Amygdala (tissue), 56 donors: ENCODE measurements at places on chromosomes 3 and 15.
A peak's percentile ranks its signal among the peaks of the same experiment; 100 is the strongest.

DNA sequence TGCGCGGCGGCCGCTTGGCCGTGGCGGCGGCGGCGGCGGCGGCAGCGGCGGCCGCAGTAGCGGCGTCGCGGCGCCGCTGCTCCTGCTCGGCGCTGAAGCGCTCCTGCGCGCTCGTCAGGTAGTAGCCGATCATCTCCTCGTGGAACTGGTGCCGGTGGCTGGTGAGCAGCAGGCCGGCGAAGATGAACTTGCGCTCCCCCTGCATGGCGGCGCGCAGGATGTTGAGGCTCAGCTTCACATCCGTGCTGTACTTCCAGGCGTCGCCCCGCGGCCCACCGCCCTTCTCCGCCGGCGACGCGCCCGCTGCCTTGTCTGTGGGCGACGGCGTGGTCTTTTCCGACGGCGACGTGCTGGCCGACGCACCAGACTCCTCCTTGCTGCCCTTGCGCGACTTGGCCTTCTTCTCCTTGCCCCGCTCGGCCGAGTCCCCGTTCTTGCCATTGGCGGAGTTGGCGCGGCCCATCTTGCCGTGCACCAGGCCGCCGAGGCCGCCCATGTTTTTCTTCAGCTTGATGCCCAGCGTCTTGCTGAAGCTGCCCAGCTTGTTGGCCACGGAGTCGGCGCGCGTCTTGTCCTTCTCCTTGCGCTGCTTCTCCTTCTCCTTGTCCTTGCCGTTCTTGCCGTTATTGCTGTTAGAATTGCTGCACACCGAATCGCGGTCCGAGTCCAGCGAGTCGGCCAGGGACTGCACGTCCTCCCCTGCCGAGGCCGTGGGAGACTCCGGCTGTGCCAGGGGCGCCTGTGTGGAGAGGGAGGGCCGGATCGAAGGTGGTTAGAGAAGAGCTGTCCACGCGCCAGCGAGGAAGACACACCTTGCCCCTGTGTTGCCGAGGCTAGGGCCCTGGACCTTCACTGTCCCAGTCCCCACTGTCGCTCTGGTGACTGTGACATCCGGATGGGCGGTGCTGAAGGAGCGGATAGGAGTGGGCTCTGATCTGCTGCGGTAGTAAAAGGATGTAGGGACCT, 157.6 kb downstream of the KLF13 start:
- no peak for DNase-seq

GRCh38 chr15:85044251-85044853, 62.7 kb downstream of the PDE8A start:
- peak; percentile 32 for DNase-seq

DNA sequence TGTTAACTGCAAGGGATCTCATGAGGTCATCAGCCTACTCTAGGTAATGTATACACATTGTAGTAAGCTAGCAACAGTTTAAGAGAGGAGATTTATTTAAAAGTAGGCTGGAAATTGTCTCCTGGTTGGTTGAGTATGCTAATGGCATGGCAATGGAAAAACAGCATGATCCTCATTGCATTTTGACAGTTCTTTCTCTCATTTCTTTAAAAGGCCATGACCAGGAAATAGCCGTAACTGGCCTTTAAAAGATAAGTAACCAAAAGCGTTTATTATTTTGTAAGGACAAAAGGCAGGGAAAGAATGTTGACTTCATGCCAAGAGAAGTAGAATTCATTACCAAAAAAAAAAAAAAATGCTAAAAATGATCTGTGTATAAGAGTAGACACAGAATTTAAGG, 310.3 kb downstream of the FGF12 start:
- DNase-seq = no peak

DNA sequence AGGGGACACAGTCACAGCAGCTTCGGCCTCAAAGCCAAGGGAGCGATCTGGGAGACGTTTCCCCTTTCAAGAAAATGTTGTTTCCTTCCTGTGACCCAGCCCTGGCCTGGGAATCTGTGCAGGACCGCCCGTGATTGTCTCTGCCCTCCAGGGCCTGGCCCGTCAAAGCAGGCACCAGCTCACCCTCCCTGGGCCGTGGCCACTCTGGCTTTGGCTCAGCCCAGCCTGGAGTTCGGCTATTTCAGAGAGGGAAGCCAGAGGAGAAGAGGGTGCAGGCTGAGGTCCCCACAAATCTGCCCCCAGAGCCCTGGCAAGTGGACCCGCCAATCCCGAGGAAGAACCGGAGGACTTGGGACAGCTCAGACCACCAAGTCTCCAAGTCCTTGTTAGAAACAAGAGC, 12.7 kb downstream of the GATA2 start:
- DNase-seq = no peak

GRCh38 chr3:23797491-23797890, 8.3 kb upstream of the UBE2E1 start:
- no peak for DNase-seq

DNA sequence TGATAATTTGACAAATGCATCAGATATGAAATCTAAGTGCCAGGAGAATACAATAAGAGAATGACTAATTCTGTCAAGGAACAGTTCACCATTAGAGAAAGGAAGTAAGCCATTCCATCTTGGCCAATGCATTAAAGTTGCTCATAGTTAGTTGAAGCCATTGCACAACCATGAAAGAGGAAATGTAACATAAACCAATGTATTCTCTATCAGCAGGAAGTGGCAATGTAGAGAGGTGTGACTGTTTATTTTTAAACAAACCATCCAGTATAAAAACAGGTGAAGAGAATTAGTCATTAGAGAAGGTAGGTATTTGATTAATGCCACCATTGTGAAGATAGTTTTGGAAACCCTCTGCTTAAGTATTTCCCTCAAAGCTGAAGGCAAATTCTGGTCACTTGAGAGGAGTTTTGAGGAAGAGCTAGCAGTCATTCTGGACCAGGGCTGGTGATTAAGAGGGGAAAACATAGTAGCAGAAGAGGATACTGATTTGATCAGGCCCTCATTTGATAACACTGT, 10.7 kb upstream of the ANXA2 start:
- no peak for DNase-seq

GRCh38 chr3:107644631-107645030, 121.9 kb downstream of the BBX start:
- no peak for DNase-seq

DNA sequence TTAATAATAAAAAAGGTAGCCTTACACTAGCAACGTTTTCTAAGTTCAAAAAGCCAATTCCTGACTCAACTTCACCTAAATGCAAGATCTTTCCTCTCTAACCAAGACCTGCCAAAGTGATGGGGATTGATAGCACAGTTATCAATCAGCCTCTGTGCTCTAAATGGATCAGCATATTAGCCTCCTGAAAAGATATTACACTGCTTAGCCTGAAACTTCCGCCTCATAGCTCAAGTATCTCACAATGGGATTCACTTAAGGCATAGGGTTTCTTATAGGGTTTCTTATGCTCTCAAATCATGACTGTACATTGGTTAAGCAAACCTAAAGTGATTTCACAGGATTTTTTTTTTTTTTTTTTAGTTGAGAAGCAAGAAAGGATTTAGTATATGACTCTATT, 436 bp upstream of the SLC9A9 start:
- no peak for DNase-seq

GRCh38 chr3:118760585-118761290, 273.9 kb downstream of the IGSF11 start:
- no peak for DNase-seq

- DNase-seq = no peak
Observed at GRCh38 chr3:140552403-140552802, 125.5 kb upstream of the TRIM42 start.

GRCh38 chr3:10328460-10329071, 7.7 kb upstream of the SEC13 start:
- no peak for DNase-seq

- no peak for DNase-seq
Observed at GRCh38 chr15:83578691-83579090, 75.2 kb upstream of the ADAMTSL3 start.

DNA sequence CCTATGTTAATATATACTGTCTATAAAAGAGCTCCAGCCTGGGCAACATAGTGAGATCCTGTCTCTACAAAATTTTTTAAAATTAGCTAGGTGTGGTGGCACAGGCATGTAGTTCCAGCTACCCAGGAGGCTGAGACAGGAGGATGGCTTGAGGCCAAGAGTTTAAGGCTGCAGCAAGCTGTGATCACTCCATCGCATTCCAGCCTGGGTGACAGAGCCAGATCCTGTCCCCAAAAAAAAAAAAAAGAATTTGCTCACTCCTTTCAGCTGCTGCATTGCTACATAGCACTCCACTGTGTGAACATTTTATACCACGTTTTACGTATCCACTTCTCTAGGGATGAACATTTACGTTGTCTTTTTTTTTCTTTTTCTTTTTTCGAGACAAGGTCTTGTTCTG, 6.0 kb upstream of the TSEN2 start:
- no peak for DNase-seq

- no peak for DNase-seq
Observed at GRCh38 chr3:101084404-101084803, 91.2 kb upstream of the ABI3BP start.

DNA sequence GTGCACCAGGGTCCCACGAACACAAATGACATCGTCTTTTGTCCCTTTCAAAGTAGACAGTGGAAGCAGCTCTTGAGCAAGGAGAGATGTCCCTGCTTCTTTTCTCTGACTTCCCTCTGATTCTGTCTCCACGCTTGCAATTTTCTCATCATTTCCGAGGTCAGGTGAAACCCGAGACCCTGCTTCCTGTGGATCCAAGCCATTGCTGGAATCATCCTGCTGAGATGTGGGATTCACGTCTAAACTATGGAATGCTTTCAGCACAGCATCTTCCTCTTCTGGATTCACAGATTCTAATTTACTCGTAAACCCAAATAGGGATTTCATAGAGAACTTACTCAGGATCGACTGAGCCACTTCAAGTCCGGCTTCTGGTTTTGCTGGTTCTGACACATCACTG, 127.1 kb downstream of the FMN1 start:
- no peak for DNase-seq
